H54 (cell line): ENCODE measurements at places on chromosomes 4 and X.

GRCh38 chrX:138875472-138875871, 164.0 kb upstream of the FGF13 start:
- DNase-seq, result no peak

- no peak for DNase-seq
Observed at GRCh38 chr4:165386328-165386727, 7.5 kb downstream of the CPE start.

- no peak for DNase-seq
Observed at GRCh38 chrX:154513716-154514115, 2.3 kb downstream of the FAM3A start.

DNA sequence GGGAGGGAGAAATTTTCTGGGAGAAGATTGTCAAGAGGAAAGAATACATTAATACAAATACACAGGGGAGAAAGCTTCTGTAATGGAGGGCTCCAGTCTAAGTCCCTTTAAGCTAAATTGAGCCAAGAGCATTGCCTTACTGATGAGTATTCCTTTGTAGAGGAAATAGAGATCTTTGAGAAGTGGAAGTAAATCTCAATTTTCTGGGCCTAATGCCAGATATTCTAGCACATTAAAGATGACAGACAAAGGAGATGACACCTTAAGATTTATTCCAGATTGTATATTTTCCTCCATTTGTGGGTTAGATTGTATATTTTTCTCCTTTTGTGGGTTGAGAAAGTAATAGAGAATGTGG, 28.5 kb upstream of the SMAD1 start:
- DNase-seq, result no peak

DNA sequence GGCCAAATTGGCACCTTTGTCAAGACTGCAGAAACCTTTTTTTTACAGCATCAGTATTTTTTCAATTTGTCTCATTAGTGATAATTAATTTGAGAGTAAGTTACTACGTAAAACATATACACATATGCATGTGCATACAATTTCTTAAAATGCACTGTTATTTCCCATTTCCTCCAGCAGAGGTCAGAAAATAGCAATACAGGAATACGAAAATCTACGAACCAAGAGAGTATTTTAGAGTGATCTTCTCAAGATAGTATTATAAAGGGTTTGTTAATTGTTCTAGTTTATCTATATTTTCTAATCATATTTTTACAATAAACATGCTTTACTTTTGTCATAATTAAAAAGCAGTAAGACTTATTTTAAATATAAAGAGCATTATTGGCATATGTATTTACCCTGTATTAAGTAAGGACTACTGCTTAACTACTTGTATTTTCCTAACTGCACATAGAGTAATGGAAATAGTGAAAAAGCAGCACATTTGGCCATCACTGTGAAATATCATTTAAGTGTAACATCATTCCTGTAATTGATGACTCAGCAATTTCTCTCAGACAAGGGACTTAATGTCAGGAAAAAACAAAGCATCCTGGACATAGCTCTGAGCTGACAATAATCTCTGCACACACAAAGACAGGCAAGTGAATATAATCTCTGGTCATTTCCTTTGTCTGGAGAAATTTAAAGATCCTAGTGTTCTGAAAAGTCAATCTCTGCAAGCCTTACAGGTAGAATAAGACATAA, 45.6 kb downstream of the MAOB start:
- no peak for DNase-seq

DNA sequence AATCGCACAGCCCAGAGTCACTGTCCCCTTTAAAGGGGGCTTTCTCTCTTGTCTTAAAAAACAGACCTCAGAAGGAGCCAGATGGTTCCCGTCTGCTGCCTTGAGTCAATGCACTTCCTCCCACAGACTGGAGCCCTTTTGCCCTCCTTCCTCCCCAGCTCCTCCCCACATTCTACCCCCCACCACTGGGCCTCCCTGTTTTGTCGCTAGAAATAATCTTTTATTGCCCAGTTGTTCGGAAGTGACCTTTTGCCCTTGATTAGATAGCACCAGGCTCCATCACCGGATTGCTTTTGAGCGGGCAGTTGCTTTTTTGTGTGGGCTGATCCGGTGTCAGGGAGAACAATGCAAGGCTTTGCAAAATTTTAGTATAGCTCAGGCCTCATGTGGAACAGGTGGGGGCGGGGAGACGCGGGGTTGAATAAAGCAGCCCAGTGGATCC, 47.7 kb downstream of the SPRY1 start:
- no peak for DNase-seq

- DNase-seq, result no peak
Observed at GRCh38 chr4:17397611-17398010, 114.3 kb downstream of the QDPR start.

DNA sequence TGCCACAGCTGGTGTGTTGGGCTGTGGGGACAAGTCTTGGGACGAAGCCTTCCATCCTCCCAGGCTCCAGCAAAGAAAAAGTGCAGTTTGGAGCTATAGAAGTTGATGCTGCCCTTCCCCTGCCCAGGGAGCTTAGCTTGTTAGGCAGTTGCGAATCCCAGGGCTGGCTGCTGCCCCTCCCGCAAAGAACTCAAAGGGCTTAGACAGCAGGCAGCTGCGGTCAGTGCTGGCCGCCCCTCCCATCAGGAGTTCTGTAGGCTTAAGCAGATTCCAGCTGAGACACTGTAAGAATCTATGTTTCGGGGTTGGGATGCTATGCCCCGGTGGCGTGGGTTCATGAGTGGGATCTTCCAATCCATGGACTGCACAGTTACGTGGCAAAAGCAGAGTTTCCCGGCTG, 956.7 kb downstream of the GLUD2 start:
- no peak for DNase-seq
